AG04449 (cell line): ENCODE measurements at places on chromosomes 7 and 10.

- no peak for DNase-seq
These were observed 88.5 kb downstream of the DLG5 start for GRCh38 chr10:77837925-77838595.

GRCh38 chr10:58050575-58050974 lies 217.1 kb downstream of the IPMK start:
- no peak for DNase-seq

- peak; percentile 31 for DNase-seq
These were observed 102.5 kb downstream of the CD36 start for GRCh38 chr7:80740778-80741545.

DNA sequence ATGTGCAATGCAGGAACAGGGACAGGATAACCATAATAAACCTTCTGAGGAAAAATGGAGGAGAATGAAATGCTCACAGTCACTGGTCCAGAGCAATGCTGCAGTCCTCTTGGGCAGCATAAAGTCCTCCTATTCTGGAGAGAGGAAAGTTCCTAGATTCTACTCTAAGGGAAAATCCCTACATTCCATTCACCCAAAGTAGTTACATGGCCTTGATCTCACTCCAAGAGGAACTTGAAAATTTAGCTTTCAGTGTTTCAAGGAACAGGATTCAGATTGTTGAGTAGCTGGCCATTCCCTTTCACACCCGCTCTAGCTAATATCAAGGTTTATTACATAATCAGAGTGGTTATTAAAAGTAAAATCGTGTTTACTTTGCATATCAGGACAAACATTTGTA lies 168.3 kb downstream of the CHRM2 start:
- no peak for DNase-seq

DNA sequence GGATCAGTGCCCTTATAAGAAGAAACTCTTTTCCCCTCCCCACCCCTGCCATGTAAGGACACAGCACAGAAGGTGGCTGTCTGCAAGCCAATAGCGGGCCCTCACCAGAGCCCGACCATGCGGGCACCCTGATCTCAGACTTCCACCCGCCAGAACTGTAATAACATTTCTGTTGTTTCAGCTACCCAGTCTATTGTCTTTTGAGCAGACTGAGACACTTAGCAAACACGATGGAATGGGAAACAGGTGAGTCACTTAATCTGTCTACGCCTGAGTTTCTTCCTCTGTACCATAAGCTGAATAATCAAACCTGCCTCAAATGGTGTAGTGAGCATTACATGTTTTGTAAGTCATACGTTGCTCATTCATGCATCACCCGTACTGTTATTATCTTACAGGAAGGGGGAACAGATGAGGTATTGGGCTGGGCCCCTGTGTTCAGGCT lies 58.2 kb downstream of the STRA8 start:
- peak; percentile 9 for DNase-seq

DNA sequence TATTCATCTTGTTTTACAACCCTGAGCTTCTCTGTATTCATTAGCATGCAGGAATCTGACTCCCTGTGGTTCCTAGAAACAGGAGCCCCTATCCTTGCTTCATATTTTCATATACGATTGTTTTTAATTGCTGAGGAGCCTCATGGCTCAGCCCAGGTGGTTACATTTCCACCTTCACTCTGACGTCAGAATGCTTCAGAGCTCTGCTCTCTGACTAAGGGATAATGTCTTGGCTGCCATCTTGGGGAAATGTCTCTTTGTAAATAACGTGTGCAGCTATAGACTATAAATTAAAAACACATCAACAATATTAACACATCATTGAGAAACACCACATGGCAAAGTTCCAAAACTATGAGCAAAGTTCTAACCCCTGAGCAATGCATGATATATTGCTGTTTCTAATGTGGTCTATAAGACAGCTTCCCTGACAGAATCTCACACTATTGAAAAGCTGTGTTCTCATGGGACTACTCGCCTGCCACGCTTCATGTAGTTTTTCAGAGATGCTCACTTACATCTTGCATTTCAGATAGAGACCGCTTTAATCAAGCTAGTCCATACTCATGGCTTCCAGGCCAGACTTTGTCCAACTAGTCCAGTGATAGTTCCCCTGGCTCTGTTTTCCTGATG lies 227.0 kb downstream of the SORCS3 start:
- no peak for DNase-seq

GRCh38 chr7:128863433-128863989 lies 855 bp downstream of the ATP6V1F start:
- DNase-seq: no peak

GRCh38 chr7:101974393-101974792 lies 157.0 kb downstream of the CUX1 start:
- DNase-seq: no peak

DNA sequence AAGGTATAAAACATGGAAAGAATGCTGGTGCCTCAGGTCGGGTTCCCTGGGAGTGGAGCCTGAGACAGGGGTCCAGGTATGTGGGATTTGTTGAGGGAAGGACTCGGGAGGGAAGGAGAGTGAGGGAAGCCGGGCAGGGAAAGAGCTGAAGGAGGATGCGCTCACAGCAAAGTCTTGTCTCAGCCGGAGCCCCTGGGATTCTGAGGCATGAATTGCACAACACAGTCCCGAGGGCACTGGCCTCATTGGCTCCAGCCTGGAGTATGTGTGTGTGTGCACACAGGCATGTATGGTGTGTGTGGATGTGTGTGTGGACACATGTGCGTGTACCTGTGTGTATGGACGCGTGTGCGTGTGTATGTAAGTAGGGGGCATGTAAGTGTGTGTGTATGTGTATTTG lies 87.4 kb downstream of the WDFY4 start:
- no peak for DNase-seq

DNA sequence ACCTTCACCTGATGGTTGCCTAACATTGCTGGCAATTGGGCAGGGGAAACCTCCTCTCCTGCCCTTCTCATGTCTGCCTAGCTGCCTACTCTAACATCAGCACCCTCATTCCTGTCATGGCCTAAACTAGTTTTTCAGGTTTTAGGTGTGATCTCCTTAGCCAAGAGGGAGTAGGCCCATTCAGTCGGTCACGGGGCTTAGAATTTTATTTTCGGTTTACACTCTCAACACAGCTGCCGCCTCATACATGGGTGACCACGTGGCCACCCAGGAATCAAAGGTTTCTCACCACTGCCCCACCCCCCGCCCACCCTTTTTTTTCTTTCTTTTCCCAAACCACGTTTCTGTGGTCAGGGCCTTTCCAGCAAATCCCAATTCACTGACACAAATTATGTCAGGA lies 97.2 kb downstream of the RALA start:
- DNase-seq: no peak

DNA sequence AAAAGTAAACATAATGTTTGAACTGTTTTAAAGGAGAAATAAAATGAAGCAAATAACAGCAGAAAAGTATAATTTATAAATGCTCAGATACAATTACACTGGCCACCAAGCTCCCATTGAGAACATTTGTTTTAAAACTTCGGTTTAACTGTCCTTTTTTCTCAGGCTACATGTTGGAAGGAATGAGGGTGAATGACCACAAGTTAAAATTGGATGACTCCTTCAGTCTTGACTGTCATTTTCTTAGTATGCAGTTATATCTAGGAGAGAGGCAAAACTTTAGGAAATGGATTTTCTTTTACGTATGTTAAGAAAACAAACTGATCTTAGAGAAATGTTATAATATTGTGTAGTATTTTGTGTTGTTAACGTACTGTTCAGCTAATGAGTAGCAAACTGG lies 5.0 kb downstream of the TRIM24 start:
- no peak for DNase-seq

DNA sequence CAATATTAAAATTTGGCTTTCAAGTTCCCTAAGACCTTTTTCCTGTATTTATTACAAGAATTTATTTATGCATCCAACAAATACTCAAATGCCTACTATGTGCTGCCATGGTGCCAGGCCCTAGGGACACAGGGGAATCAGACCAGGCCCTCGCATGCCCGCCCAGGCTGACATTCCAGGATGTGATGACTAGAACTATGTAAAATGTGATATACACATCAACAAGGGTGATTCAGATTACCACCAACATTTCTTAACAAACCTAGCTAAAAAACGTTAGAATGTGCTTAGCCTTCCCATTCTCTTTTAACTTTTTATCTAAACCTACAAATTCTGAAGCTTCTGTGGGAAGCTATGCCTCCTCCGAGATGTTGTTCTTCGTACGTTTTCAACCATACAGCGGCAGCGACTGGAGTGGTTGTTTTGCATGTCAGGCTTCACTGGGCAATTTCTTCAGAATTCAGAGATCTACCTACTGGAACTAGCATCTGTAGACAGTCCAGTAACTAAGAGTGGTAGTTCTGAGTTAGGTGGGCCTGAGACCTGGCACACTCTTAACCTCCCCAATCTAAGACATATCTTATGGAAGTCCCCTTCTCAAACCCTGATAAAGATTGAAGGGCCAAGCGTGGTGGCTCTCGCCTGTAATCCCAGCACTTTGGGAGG lies 22.1 kb downstream of the GNA12 start:
- no peak for DNase-seq

- DNase-seq: no peak
These were observed 210.3 kb upstream of the TCF7L2 start for GRCh38 chr10:112739592-112740353.

GRCh38 chr10:70494966-70495365 lies 16.4 kb downstream of the PALD1 start:
- DNase-seq: no peak

DNA sequence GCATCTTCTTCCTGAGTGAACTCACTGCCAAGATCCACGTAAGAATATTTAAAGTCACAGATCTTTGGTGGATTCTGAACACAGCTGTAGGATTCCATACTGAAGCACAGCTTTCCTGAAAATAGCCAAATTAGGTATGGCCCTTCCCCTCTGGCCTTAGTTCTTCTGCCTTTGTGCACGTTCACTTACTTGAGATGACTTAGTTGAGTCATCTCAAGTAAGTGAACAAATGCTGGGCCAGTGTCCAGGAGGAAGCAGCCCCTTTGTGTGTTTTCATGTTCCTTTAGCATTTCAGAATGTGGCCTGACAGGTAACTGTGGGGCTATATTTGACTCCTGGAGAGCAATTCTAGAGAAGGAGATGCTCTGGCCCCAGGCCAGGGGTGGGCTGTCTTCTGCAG lies 51.5 kb downstream of the CCNY start:
- no peak for DNase-seq

DNA sequence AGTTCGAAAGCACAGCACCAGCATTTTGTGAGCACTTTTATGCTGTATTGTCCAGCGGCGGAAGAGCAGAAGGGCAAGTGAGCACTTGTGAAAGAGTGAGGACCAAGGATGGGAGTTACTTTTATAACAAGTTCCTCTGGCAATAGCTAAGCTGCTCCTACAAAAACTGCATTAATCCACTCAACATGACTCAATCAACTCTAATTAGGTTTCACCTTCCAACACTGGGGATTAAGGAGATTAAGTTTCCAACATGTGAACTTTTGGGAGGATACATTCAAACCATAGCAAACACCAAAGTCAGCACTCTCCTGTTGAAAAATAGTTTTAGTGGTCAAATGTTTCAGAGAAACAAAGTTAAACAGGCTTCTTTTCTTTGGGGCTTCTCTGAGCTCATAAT lies 844.5 kb downstream of the REEP3 start:
- no peak for DNase-seq

GRCh38 chr10:116761883-116762282 lies 19.5 kb upstream of the HSPA12A start:
- DNase-seq: no peak

- DNase-seq: no peak
These were observed 10.7 kb upstream of the FHIP2A start for GRCh38 chr10:114810926-114811325.

- no peak for DNase-seq
These were observed 82.6 kb downstream of the GNAI1 start for GRCh38 chr7:80216996-80217842.

DNA sequence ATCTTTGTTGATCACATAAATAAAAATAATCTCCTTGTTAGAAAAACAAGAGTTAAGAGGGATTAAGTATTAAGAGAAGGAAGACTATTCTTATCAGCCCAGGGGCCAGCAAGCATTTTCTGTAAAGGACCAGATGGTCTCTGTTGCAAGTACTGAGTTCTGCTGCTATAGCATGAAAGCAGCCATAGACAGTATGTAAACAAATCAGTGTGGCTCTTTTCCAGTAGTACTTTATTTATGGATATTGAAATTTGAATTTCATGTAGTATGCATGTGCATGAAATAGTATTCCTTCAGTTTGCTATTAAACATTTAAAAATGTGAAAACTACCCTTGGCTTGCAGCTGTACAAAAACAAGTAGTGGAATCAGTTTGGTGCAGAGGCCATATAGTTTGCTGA lies 81.7 kb downstream of the STK31 start:
- no peak for DNase-seq

- DNase-seq: no peak
These were observed 149.6 kb upstream of the SEMA3E start for GRCh38 chr7:83798489-83798888.

GRCh38 chr10:80159166-80159873 lies 26.8 kb downstream of the PLAC9 start:
- DNase-seq: no peak

- no peak for DNase-seq
These were observed 140.6 kb downstream of the KCNMA1 start for GRCh38 chr10:77496941-77497420.

GRCh38 chr7:68733219-68734153 lies 864.8 kb upstream of the AUTS2 start:
- no peak for DNase-seq

GRCh38 chr7:158546214-158546613 lies 41.4 kb downstream of the PTPRN2 start:
- no peak for DNase-seq

DNA sequence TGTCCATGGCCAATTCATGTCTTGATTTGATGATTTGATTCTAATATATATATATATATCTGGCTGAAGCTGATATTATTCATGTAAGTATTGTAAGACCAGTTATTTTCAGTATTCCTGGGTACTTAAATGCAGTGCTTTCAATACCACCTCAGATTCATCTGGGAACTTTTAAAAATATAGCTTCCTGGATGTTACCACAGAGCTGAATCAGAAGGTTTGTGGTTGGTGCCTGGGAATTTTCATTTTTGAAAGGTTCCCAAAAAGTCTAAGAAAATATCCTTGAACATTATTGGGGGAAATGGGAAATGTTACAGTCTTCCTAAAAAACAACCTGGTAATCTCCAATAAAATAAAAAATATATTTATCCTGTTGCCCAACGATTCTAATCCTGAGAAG lies 10.7 kb upstream of the PPP3CB start:
- DNase-seq: no peak

- no peak for DNase-seq
These were observed 451.2 kb downstream of the PLXNA4 start for GRCh38 chr7:132125096-132125495.

- DNase-seq: no peak
These were observed 2.6 kb downstream of the SCD start for GRCh38 chr10:100349672-100350071.
